ENCODE measurements at places on chromosomes 16 and 17.
A peak's percentile ranks its signal among the peaks of the same experiment; 100 is the strongest.

DNA sequence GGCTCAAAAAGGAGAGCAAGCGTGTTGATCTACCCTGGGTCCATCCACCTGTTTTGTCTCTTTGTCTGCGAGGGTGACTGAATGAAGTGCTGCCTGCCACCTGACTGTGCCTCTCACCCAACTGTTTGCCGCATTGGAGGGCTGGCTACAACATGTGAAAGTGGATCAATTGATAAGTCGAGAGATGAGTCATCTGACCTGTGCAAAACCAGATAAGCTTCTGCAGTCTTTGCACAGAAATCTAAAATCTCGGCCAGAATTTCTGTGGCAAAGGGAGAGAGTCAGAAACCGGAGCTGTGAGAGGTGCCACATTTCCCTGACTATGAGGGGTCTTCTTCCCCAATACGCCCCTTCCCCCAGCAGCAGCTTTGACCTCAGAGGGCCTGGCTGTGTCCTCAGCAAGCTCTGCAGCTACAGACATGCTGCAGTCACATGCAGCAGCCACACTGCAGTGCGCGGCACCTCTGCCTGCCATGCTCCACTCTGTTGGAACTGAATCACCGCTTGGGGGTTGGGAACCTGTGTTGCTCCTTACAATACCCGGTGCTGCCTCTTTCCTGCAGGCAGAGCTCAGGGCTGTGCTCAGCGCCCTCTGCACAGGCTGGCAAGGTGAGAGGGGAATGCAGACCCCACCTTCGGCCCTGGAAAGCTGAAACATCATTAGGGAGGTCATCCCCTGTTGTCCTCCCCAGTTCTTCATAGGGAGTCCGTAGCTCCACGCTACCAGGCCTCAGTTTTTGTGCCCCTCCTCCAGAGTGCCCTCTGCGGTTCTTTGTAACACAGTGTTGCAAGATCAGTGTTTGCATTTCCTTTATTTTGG, 16.2 kb upstream of the HAS3 start:
- DNase-seq = no peak

DNA sequence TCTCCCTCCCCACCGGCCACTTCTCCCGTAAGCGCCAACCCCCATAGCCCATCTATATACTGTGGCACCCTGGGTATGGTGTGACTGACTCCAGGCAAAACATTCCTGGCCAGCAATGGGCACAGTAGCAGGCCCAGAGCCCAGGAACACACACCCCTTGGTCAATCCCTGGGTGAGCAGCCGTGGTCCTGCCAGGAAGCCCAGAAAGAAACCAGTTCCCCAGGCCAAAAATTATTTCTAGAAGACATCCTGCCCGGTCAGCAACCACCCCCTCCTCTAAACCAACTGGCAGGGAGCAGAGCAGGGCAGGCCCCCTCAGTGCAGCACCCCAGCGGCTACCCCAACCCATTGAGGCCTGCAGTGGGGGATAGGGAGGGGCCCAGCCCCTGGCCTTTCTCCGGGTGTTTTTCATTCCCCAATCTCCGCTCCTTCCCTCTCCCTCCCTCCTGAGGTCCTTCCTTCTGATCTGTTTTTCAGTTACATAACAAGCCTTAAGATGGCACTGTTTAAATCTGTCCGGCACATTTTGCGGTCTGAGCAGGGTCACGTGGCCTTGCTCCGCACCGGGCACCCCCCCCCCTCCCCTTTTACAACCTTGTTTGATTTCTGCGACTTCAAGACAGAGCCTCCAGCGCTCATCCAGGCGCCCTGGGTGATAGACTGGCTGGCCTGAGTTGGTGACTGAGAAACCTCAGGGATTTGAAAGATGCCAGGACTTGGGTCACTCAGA, 2.0 kb downstream of the NPTX1 start:
- no peak for DNase-seq

- DNase-seq = no peak
Measured at GRCh38 chr17:43914451-43914850, 7.1 kb upstream of the MPP2 start.

DNA sequence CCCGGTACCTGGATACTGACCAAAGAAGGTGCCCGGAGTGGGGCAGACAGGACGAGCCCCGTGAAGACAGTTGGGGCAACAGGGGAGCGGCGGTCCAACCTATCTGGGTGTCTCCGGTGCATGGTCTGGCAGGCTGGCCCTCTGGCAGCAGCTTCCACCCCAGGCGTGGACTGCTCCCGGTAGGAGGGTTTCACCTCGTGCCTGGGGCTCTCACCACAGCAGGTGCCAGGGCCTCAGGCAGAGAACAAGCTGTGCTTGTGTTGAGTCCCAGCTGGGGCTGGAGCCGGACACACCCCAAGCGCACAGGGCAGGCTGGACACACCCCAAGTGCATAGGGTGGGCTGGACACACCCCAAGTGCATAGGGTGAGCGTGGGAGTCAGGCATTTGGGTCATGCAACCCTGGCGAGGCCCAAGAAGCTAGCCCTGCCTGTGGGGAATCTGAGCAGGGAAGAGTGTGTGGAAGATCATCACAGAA, 1.5 kb upstream of the FBXL16 start:
- no peak for DNase-seq

- peak; percentile 45 for DNase-seq
Measured at GRCh38 chr16:30615358-30616091, 5.3 kb upstream of the ZNF689 start.

DNA sequence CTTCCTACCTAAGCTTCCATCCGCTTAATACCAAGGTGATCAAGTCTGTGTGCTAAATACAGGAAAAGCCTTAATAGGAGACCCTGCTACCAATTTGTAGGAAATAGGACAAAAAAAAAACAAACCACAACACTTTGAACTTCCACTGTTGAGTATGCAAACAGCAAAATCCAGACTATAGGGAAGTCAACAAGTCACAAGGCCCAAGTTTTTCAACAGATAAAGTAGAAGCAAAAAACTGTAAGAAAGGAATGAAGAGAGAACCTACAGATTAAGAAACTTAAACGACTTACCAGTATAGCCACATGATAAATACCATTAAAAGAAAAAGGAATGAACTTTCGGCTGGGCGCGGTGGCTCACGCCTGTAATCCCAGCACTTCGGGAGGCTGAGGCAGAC, 7.4 kb downstream of the USP22 start:
- no peak for DNase-seq

DNA sequence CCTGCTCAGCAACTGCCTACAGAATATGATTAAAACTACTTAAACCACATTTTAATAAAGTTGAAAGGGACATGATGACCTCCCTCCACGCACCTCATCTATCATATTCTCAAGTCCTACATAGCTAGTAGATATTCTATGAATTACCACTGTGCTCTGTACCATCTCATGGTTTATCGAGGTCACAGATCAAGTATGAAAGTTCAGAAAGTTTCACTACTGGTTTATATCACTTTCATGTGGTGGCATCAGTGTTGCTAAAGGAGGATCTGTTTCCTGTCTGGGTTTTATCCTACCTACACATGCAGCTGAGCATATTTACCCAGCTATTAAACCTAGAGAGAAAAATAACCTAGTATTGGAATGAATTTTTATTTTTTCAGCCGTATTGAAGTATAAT, 214.9 kb upstream of the MON1B start:
- no peak for DNase-seq

- DNase-seq = no peak
Measured at GRCh38 chr17:78624324-78625151, 47.3 kb upstream of the DNAH17 start.

DNA sequence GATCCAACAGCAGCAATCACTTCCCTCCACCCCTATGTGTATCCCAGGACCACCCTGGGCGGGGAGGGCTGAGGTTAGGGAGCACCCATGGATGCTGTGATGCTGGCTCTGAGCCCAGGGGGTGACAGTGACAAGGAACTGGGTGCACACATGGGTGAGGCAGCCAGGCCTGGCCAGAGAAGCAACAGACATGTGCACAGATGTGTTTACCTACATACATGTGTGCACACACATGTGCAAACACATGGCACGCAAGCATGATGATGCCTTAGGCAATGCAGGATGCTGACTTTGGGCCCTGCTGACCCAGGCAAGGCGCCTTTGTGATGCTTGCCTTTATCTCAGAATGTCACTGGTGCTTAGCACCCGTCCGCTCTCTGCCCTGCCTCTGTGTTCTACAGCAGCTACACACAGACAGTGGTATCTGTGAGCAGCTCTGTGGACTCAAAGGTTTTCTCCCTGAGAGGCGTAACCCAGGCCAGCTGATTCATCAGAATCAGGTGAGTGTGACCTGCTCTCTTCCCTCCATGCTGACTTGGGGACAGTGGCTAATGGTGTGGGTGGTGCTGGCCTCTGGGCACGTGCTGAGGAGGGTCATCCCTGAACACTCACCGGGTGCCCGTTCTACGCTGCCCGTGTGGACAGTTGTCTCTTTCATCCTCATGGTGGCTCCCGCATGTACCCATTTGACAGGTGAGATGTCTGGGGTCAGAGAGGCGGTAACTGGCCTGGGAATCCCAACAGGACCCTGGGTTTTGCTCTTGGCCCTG, 38.5 kb upstream of the KSR1 start:
- DNase-seq = no peak

DNA sequence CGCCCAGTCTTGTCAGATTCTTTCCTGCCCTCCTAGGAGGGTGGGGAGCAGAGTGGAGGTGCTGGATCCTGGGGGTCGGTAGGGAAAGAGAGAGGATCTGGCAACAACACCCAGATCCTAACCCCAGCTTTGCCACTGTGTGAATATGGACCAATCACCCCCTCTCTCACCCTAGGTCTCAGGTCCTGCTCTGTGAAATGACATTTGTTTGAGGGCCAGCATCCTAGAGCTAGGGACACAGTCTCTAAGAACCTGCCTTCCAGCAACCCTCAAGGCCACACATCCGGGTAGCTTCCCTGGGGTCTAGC, 28.4 kb upstream of the MAP3K14 start:
- no peak for DNase-seq

DNA sequence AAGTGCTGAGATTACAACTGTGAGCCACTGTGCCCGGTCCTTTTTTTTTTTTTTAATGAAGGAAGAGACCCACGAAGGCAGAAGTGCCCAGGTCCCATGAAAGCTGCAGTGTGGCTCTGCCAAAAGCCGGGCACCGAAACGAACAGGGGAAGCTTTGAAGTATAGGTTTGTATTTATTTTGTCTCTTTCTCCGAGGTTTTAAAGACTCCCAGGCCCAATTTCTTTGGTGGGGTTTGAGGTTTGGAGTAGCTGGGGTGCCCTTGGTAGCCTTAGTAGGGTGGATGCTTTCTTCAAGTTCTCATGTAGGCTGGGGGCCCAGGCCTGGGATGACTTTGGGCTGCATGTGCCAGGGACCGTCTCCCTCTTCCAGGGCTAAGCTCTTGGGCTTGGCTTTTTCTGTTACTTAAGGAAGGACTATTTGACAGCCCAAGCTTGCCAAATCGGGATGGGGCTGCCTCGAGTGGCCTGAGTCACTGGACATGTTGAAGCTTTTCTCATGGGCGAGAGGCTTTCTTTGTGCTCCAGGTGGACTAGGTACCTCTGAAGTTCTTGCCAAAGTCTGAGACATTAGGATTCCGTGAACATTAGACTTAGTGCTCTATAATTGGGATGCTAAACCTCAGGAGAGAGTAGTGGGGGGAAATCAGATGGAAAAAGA, 66.3 kb downstream of the WIPI1 start:
- DNase-seq = no peak

DNA sequence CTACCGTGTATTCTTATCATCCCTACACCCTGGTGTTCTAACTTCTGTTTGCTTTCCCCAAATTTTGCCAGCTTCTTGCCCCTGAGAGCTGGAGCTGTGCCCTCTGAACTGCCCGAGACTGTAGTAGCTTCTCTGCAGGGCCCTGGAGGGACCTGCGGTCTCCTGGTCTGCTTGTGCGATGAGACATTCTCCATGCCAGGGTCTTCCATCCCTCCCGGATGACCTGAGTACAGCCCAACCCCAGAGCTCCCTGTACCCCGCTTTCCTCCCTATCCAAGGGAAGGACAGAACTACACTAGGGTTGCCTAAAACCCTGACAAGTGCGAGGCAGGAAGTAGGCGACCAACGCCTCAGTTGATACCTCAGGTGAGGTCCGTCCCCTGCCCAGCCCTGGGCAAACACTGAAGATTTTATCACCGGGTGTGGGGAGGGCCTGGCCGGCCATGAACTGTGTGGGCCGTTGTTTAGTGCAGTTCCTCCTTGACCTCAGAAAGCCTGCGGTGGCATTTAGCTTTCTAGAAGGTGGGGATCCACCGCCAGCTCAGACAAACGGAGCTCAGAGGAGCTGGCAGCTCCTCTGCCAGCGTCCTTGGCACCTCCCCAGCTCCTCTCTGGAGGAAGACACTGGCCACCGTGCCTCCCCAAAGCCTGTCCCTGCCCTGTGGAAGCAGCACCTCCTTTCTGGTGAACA, 13.7 kb downstream of the CANT1 start:
- no peak for DNase-seq

GRCh38 chr16:70437582-70438557, 1.0 kb downstream of the ST3GAL2 start:
- DNase-seq = no peak

- no peak for DNase-seq
Measured at GRCh38 chr16:67311607-67312488, 14.7 kb downstream of the KCTD19 start.

GRCh38 chr17:17079336-17079735, 37.1 kb downstream of the MPRIP start:
- no peak for DNase-seq

DNA sequence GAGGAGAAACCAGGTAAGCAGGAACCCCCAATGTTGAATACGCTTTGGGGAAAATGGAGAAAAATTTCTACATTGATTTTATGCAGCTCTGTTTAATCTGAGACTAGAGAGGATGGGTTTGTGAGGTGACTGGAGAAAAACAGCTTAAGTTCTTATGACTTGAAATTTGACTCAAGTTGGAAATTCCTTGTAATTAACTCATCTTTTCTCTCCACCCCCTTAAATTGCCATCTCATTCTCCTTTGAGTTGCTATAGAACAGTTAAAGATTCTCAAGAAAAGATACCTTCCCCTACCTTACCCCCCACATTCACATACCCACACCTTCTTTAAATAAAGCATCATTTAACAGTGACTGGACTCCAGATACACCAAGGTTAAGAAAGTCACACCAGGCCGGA, 24.2 kb downstream of the ZNRF1 start:
- no peak for DNase-seq

GRCh38 chr17:69275751-69276150, 47.1 kb upstream of the ABCA10 start:
- no peak for DNase-seq

DNA sequence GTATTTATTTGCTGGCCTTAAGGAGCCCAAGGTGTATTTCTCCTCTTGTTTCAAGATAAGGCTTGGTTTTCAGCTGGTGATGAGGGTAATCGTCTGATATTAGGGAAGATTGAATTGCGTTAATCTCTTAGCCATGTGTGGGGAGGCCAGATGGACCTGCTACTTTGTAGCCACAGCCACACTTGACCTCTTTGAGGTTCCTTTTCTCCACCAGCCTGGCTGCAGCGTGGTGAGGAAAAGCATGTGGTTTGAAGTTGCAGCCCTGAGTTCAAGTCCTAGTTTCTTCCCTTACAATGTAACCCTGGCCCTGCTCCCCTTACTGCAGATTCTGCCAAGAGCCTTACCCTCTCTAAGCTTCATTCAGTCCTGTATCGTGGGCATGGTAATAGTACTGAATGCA, 3.1 kb downstream of the MINK1 start:
- DNase-seq = no peak

- no peak for DNase-seq
Measured at GRCh38 chr16:349211-349610, 3.3 kb downstream of the AXIN1 start.

All from activated effector memory CD4-positive, alpha-beta T cell treated with Interleukin-2 at 50 U/mL for 16 hours (primary cell).